ENCODE measurements at places on chromosomes 3 and 15. TPM values are rescaled to one million over a fixed set of nuclear protein-coding genes. Genes with fewer than 3 reads are reported as not detected.

GRCh38 chr3:167493244-167493643, 19.4 kb upstream of the SERPINI2 start:
- DNase-seq: no peak

- no peak for DNase-seq
These were observed 4.8 kb upstream of the CSPG5 start for GRCh38 chr3:47583320-47584075.

Gene FANCD2
- total RNA-seq: 25.5 TPM

DNA sequence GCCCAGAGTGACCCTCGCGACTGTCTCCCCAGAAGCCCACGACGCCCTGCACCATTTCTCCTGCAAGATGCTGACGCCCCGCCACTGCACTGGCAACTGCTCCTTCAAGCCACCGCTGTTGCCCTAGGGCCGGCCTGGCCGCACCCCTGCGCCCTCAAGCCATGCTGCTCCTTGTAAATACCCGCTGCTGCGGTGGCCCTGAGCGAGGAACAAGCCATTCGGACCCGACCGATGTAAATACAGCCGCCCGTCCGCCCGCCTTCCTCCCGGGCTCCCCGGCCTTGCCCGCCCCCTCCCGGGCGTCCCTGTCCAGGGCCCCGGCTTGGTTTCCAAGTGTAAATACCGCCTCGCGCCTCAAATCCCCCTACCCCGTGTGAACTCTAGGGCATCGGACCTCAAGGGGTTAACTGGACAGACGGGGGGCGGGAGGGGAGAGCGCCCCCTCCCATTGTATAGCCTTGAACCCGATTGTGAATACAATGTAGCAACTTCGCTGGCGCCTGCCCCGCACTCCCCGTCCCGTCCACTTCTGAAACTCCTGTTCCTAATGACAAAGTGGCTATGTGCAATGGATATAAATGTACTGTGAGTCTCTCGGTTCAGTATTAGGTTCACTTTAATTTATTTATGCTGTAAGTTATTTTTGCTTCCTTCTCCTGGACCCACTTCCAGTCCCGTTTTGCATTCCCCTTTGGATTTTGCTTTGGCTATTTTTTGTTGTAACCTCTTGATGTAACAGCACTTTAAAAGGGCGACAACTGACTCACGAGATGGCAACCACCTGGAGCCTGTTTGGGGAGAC, 5.9 kb downstream of the RNU6-1 start:
- no peak for DNase-seq
